ENCODE measurements at places on chromosomes 1 and 21.
A peak's percentile ranks its signal among the peaks of the same experiment; 100 is the strongest.

GRCh38 chr1:162943622-162944021 lies 82.6 kb upstream of the CCDC190 start:
- DNase-seq = no peak

DNA sequence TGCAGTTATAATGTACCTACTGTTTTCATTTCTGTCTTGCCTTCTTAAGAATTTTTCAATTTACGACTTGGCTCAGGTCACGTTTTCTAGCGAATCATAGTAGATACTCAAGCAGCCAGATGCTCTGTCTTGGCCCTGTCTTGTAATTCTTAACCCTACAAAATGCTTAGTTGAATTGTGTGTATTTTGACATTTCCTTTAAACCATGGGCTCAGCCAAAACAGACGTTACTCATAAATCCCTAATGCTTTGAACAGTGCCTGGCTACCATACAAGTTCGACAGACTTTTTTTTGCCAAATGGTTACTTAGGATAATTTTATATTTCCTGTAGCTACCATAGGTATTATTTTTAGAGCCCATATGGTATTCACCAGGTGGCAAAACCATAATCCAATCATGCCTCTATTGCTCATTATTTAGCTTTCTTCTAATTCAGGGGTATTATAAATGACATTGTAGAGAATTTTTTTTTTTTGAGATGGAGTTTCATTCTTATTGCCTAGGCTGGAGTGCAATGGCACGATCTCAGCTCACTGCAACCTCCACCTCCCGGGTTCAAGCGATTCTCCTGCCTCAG lies 54.3 kb downstream of the KCNK1 start:
- DNase-seq = no peak

DNA sequence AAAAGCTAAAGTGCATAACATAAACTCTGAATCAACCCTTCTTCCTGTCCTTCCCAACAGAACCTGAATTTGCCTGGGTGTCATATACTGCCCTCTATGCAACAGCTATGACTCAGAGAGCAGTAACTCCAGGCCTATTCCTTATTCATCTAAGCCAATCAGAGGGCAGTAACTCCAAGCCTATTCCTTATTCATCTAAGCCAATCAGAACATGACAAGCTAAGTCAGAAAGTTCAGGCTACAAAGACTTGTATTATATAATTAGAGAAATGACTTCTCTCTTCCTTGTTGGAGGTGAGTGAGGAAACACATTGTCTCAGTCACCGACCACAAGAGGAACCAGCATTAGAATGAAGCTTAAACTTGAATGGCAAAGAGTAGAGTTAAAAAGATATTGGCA lies 26.2 kb upstream of the TADA1 start:
- peak; percentile 99 for DNase-seq

DNA sequence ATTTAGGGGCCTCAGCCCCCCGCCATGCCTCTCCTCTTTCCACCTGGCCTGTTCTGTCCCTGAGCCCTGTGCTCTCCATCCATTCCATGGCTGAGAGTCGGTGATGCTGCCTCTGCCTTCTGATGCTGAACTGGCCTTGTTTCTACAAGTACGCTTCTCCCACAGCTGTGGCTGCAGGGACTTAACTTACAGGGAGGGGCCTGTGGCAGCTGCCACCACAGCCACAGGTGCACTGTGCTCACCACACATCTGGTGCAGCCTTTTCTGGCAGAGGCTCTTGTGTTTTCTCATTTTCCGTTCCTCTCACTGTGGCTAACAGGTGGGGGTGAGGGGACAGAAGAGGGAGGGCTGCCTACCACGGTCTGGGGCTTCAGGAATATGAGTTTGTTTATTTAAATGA lies 4.2 kb downstream of the FMO1 start:
- DNase-seq = peak; percentile 13

GRCh38 chr1:154744352-154745035 lies 125.6 kb downstream of the KCNN3 start:
- no peak for DNase-seq

DNA sequence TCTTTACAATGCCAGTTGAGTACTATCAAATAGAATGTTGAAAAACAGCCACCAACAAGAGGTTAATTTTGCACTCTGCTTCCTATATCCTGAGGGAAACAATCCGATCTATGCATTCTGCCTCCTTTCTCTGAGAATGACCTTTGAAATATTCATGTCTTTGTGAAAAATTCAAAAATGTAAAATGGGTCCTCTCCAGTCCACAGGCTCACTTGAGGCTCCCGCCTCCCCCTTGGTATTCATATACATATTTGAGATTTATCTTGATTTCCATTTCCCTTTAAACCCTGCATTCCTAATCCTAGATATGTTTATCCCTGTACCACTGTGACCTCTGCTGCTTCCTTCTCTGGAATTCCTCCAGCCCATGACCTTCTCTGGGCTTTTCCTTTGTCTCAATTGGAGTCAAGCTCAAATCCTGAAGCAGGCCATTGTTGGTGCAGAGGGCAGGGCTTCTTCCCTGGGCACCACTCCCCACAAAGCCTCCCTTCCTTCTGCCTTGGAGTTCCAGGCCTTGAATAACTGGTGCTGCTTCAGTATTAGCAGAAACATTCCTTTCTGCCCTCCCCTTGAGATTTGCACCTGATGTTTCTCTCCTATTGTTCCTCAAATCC lies 296.8 kb downstream of the PBX1 start:
- DNase-seq = no peak

DNA sequence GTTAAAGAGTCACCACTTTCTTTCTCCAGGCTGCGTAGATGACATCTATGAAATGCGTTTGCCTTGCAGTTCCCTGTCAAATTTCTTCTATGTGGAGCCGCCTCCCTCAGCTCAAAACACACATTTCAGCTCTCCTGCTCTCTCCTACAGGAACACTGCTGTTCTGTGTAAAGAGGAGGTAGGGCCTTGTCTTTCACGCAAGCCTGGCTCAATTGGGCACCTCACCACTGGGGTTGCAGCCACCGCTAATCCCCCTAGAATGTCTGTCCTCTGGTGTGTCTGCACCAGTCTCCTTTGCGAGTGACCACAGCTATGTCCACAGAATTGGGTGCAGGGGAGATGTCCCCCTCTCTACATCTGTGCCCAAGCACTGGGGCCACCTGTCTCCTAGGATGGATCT lies 31.8 kb upstream of the CFHR4 start:
- no peak for DNase-seq

- DNase-seq = no peak
Measured at GRCh38 chr1:183869664-183870063, 64.7 kb downstream of the RGL1 start.

GRCh38 chr1:1281533-1282321 lies 1.5 kb downstream of the SCNN1D start:
- no peak for DNase-seq

DNA sequence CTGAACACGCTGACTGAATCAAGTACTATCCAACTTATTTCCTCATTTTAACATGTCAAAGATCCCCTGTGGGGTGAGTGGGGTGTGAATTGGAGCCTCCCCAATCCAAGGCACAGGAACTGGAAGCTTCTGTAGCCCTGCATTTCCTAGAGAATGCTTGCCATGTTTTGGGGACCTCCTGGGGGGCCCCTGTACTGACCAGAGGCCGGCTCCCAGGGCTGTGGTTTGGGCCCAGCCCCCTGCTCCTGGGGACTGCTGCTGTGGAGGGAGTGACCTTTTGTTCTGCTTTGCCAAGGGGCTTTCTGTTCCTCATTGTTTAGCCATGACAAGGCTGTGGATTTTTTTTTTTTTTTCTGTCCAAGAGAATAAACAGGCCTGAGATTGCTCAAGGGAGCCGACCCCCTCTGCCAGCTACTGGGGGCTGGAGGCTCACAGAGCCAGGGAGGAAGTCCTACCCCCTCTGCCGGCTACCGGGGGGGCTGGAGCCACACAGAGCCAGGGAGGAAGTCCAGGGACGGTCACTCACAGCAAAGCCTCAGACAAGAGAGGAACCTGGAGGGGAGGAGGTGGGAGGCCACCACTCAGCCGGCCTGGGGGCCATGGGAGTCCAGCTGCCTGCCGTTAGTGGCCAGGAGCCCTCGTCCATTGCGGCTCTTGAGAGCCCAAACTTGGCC lies 17.4 kb downstream of the TNFRSF1B start:
- DNase-seq = peak; percentile 98

DNA sequence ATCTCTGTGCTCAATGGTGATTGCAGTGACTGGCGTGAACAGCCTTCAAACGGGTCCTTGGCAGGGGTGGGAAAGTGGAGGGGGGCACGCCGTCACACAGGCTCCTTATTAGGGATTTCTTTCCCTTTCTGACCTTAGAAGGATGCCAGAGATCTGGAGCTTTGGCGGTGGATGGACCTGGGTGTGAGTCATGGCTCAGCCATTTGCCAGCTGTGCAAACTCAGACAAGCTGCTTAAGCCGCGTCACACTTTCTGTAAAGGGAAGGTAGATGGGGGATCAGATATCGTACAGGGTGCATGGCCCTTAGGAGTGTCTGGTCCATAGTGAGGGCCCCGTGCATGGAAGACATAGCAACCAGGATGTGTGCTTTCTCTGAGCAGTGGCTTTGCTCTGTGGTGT lies 48.3 kb upstream of the C1orf174 start:
- DNase-seq = no peak

- DNase-seq = no peak
Measured at GRCh38 chr1:159473335-159473734, 33.8 kb downstream of the OR10J1 start.

- DNase-seq = no peak
Measured at GRCh38 chr1:38819516-38819915, 40.1 kb downstream of the RRAGC start.

- peak; percentile 13 for DNase-seq
Measured at GRCh38 chr1:226989085-226989920, 49.2 kb downstream of the COQ8A start.

DNA sequence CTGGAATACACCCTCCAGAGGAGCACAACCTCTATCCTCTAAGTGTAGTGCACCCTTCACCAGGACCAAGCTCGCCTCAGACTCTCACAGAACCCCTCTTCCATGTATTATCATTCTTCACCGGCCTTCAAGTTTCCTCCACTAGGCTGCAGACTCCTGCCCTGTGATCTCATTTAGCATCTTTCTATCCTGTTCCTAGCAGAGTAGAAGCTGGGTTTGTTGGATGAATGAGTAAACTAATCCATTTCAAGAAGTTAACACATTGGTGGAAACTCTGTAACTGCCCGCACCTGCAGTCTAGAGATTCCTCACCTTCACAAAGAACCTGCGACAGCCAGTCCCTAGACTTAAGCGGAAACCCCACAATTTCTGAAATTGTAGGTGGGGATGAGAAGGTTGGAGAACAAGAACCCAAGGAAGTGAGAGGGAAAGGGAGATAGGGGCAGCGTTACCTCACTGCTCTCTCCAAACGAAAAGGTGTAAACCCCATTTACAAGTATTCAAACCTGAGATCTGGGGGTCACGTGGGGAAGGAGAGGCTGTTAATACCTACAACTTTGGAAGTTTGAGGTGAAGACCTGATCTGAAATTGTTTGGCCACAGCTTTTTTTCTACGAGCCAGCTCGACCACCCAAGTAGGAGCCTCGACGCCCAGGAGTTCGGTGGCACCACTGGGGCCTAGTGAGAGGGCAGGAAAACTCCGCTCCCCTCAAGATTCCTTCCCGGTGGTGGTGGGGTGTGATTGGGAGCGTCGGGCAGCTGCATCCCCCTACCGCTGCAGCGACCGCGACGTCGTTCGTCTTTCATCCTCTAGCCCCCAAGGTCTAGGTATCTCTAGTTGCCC lies 1.2 kb downstream of the PTPN14 start:
- peak; percentile 19 for DNase-seq

GRCh38 chr1:26862781-26863684 lies at the start of gene SFN:
Gene SFN, plus strand, starts transcription at chr1:26863149. Its CDS starts 64 bp downstream, at chr1:26863213.
- DNase-seq = peak; percentile 13

DNA sequence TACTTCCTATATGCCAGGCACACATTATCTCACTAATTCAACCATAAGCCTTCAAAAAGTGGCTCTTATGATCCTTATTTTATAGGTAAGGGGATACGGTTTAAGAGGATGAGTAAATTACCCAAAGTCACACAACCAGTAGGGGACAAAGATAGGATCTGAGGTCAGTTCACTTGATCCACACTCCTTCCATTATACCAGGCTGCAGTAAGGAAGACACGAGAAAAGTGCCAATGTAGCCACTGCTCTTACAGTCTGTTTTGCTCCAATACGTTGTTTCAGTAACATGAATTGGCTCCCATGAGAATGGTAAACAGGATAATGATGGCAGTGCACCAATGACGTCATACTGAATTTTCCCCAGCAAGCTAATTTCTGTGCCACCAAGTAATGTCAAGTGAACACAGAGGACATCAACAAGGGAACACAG lies 15.4 kb upstream of the GUCA2A start:
- no peak for DNase-seq

DNA sequence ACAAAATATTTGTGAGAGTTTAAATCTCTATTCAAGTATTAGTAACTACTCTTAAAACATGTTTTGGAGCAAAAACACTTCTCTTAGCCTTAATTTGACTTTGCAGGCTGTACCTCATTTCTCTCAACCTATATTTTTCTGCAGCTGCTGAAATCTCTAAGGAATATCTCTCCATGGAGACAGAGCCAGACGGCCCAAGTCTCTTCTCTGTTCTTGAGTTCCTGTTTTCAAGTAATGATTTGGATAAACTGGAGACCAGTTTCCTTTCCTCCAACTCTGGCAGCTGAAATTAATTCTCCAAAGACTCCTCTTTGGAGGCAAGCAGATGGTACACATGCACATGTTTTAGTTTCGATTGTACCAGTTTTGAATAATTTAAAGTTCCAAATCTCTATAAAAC lies 659.7 kb upstream of the NEGR1 start:
- DNase-seq = peak; percentile 12

DNA sequence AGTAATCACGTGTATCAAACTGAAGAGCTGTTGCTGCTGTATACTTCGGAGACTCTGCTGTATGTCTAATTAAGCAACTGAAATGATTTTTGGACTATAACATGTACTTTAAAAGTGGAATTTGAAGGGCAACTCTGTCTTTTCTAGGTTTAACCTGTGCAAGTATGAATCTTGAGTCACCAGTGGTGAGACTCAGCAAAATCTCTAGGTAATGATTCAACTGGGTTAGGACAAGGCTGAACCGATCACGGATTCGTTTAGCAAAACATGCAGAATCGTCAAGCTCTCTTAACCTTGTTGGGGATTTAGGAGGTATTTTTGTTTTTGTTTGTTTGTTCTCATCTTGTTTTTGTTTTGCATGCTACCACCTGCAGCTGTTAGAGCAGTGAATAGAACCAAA lies 149.6 kb downstream of the CYYR1 start:
- DNase-seq = no peak

DNA sequence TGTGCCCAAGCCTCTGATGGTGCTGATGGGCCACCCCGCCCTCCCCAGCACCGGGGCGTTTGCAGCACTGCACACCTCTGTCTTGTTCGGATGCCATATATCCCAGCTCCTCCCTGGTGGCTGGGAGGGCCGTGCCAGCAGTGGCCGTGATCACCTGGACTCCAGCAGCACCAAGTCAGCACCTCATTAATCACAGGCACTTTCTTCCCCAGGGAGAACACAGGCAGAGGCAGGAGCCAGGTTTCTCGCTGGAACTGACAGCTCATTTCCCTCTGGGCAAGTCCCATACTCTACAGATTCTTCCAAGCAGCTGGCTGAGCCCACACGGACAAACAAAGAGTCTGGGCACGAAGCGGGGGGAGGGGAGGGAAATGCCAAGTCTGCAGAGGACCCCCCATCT lies 141.7 kb upstream of the EDN2 start:
- no peak for DNase-seq

GRCh38 chr1:210232511-210233215 lies at the start of gene SERTAD4:
Gene SERTAD4, plus strand, starts transcription at chr1:210232796. Its CDS starts 5,165 bp downstream, at chr1:210237961.
- DNase-seq = no peak

GRCh38 chr21:34004974-34005373 lies 68.4 kb upstream of the MRPS6 start:
- DNase-seq = no peak

Measured in MV-4-11 (cell line).